ENCODE measurements at places on chromosomes 7 and 10.
A peak's percentile ranks its signal among the peaks of the same experiment; 100 is the strongest.

- DNase-seq = no peak
Measured at GRCh38 chr10:61776615-61777266, 114.0 kb downstream of the CABCOCO1 start.

DNA sequence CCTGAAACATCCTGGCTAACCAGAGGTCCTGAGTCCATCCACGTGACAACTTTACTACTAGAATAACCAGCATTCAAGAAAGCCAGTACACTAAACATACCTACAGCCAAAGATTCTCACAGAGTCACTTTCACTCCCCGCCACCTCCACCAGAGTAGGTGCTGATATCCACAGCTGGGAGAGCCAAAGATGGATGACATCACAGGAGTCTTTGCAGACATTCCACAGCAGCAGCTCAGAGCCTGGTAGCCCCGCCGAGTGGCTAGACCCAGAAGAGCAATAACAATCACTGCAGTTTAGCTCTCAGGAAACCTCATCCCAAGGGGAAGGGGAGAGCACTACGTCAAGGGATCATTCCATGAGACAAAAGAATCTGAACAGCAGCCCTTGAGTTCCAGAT, 13.5 kb upstream of the ADAM22 start:
- DNase-seq = no peak

DNA sequence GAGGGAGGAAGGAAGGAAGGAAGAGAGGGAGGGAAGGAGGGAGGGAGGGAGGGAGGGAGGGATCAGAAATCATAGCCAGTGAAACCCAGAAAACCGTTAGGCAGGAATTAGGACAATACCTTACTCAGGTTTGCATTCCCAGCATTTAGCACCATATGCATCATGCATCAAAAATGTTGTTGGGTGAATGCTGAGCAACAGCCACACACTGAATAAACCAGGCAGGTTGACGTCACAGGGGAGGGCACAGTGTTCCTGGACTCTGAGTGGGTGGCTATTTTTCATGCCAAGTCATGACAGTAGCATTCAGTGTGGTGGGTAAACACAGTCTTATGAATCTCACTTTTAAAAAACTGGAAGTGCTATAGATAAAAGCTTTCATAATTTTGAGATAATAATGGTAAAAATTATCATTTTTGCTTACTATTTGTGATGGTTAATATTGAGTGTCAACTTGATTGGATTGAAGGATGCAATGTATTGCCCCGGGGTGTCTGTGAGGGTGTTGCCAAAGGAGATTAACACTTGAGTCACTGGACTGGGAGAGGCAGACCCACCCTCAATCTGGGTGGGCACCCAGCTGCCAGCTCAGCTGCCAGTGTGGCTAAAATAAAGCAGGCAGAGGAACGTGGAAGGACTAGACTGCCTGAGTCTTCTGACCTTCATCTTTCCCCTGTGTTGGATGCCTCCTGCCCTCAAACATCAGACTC, 199.1 kb upstream of the PRKCQ start:
- DNase-seq = no peak

DNA sequence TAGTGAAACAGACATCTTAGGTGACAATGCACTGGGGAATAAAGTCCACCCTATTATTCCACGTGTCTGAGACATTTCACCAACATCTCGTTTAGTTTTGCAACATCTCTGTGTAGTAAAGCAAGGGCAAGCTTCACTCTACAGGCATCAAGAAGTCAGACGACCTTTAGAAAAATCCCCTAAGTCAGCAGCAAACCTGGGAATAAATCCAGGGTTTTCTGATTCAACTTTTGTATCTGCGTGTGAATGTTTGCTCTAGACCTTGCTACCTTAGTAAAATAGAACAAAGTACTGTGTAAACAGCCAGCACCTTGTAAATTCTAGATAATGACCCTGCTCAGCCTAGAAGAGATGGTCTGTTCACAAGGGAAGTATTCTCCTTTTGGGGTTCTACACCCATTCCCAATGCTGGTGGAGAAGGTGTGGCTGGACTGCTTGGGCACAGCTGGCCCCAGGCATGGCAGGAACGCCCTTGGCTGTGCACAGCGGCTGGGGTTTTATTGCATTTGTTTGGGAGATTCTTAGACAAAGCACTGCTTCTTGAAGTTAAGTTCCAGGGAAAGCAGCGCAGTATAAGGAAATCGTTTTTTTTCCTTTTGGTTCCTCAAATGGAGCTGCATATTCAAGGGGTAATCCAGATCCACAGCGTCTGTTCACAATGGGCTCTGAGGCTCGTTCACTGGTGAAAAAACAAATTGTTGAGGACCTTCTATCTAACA, 38.3 kb upstream of the GALNTL5 start:
- DNase-seq = no peak

- DNase-seq = no peak
Measured at GRCh38 chr10:17169803-17170202, 31.7 kb downstream of the TRDMT1 start.

DNA sequence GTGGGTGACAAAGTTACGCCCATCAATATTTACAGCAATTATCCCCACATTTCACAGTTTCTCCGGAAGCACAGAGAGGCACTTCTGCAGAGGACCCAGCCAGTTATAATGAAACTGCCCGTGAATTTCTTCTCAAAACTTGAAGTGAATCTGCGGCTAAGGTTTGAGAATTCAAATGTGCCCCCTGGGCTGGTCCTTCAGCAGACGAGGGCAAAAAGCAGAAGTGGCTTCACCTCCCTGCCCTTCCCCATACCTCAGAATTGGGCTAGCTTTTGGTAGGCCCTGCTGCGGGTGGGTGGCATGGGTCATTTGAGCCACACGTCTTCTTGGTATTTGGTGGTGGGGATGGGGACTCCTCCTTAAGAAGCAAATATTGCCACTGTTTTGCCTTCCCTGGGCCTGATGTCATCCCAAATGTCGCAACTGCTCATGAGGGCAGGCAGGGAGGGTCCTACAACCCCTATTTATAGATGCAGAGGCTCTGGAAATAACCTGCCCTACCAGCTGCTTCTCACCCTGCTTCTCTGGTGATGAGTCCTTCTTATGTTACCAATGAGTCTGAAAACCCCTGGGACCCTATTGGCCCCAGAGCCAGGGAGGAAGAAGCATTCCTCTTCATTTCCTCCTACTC, 16.6 kb upstream of the WDFY4 start:
- no peak for DNase-seq

DNA sequence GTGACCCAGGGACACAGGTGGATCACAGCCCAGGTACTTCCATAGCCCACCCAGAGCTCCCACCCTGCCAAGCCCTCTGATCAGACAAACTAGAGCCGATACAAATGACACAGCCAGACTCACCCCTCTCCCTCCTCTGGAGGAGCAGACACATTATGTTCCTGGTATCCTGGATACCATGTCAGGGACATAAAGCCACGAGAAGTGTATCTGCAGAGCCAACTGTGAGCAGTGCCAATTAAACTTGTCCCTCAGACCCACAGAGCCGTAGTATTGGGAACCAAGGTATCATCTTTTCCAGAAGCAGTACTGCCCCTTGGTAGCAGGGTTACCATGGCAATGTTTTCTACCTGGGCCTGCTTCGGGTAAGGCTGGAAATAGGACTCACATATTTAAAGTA, 47.3 kb upstream of the CPXM2 start:
- no peak for DNase-seq

DNA sequence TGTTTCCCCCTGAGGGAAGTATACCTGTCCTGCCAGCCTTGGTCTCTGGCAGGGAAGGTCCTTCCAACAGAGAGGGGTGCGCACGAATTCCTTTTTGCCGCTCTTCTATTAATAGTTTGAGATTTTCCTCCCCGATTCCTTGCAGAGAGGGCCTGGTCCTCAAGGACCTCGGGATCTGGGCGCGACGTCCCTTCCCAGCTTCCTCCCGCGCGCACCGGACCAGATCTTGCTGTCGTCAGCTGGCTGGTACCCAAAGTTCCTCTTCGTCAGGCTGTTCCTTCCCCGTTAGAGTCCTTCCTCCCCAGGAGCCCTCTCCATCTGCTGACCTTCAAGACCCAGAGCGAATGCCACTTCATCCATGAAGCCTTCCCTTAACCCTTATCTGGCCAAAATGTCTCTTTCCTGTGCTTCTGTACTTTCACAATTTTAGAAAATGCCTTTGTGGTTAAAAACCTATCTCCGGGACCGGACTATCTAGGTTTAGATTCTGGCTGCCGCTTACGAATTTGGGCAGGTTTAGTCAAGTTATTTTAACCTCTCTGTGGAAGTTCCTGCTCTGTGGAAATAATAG, 851 bp upstream of the GOT1 start:
- DNase-seq = no peak

- peak; percentile 13 for DNase-seq
Measured at GRCh38 chr10:13659887-13660550, 73.3 kb downstream of the PRPF18 start.

GRCh38 chr7:6435486-6436384, 12.0 kb downstream of the DAGLB start:
- DNase-seq = peak; percentile 80
